H1 (cell line): ENCODE measurements at places on chromosomes 2 and 18.

GRCh38 chr2:171852366-171852888 is 41.6 kb downstream of the SLC25A12 start:
- no peak for DNase-seq

- no peak for DNase-seq
Measured at GRCh38 chr2:69721022-69721421, 20.9 kb upstream of the ANXA4 start.

DNA sequence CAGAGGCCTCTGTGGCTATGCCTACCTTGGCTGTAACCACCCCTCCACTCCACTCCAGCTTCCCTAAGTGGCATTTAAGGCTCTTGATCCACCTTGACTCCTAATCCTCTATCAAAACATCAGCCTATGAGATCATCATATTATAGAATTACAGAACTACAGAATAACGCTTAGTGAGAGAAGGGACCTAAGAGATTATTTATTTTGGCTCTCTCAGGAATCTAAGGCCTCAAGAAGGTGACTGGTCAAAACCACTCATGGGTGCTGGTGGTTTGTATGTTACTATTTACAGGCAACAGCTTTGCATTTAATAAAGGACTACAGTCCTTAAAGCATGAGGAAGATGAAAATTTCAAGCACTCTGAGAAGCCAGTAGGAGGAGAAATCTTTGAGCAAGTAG is 118.8 kb downstream of the FSHR start:
- no peak for DNase-seq

DNA sequence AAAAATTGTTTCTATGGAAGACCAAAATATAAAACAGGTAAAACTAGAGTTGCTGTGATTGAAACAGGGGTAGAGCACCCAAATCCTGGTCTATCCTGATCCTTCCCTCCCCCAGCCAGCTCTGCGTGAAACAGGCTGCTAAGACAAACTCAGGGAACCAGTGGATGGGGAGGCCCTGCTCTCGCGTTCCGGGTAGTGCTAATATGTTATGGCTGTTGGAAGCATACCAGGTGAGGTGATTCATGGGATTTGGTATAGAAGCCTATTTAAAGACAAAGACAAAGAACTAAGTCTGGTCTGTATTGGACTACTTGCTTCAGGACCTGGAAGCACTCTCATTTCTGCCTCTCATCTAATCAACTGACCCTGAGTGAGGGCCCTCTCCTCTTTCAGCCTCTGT is 63.0 kb upstream of the CCBE1 start:
- DNase-seq = no peak

GRCh38 chr2:127560931-127561280 is 25.4 kb downstream of the MYO7B start:
- no peak for DNase-seq

GRCh38 chr2:237648016-237648381 is 20.6 kb downstream of the LRRFIP1 start:
- no peak for DNase-seq

GRCh38 chr18:74522635-74523548 is 11.4 kb upstream of the CNDP1 start:
- DNase-seq = no peak

DNA sequence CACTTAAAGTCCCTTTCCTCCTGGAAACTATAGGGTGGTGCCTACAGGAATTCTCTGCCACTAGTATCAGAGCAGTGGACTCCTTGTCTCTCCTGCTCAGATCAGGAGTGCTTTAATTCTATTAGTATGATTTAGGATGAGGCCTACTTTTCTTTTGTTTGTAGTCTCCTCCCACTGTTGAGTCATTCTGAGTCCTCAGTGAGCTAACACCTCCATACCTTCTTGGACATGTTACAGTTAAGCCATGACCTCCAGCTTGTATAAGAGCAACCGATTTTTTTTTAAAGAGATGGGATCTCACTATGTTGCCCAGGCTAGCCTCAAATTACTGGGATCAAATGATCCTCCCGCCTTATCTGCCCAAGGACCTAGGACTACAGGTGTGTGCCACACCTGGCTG is 48.7 kb upstream of the OTOF start:
- DNase-seq = no peak
